ENCODE measurements at places on chromosomes 4 and X.

DNA sequence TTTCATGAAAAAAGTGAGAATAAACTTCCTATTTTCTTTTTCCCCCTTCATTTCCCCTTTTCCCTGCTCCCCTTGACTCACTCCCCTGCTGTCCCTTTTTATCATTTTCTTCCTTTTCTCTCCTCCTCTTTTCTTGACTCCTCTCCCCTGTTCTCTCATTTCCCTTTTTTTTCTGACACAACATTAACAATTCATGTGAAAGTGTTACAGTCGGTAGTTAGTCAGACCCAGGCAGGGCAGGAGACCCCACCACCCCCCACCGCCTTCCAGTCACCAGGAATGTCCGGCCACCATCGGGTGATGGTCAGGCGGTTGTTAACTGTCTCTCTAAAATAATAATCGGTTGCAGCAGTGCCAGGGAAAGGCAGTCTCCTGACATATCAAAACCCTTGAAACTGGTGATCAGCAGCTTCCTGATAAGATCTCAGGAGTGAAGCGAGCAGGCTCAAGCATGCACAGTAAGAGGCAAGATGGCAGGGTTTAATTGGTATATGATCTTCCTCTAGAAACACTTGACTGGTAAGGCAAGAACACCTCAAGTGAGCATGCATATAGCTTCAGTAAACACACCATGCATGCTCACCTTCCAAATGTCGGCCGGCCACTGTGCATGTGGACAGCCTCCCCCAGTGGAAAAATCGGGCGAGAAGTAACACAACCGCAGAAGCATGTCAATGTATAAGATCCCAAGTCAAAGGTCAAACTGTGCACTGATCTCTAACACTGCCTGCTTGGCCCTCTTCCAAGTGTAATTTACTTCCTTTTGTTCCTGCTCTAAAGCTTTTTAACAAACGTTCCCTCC, 191.4 kb downstream of the NDST4 start:
- no peak for DNase-seq

GRCh38 chrX:122087341-122087740, 1039.9 kb downstream of the GLUD2 start:
- no peak for DNase-seq

- DNase-seq = no peak
Observed at GRCh38 chr4:35772291-35772690, 472.0 kb downstream of the ARAP2 start.

- DNase-seq = no peak
Observed at GRCh38 chr4:6208416-6208815, 8.1 kb upstream of the JAKMIP1 start.

DNA sequence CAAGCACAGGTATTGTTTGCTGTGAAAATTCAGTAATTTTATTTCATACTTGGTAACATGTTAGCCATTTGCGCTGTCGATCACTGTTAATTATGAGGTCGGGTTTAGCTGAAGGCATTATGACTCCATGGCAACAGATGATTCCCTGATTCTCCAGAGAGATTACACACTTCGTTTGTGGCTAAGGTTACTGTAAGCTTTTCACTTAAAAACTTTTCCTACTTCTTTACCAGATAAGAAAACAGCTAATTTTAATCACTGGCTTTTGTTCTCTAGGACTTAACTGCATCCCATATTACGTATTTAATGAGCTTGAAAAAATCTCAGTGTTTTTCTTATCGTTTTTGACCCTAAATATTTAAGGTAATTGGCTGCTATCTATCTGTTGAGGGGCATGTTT, 2.1 kb downstream of the GSTCD start:
- no peak for DNase-seq

DNA sequence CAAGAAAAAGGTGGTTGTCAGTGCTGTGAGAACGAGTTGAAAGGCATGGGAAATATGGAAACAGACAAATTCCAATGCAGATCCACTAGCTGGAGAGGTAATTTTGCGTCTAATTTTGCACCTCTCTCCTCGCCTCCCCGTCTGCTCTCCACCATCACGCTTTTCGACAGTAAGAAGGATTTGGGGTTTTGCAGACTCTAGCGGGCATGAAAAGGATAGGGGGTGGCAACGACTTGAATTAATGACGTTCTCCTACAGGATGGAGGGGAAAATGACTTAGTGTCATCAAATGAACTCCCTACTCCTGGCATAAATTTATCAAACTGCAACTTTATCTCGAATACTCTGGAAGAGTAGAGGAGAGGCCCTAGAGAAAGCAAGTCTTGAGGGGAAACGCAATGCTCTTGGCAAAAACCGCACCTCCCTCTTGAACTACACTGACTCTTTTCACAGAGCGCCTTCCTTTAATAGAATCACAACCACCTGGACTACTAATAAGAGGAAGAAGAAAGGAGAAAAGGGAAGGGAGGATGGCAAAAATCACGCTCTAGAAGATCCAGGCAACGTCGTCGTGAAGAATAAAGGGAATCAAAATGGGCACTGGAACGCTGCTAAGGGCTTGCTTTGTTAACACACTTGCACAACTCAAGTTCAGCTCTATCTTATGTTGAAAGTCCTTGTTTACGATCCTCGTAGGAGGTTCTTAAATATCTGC, 871 bp upstream of the SLITRK2 start:
- DNase-seq = no peak

- no peak for DNase-seq
Observed at GRCh38 chr4:7587433-7588405, 153.0 kb upstream of the PSAPL1 start.

- no peak for DNase-seq
Observed at GRCh38 chr4:7029212-7029611, 14.0 kb upstream of the TADA2B start.

GRCh38 chr4:158055668-158056067, 117.2 kb downstream of the GASK1B start:
- DNase-seq = no peak

GRCh38 chr4:149466446-149466845, 349.2 kb downstream of the IQCM start:
- DNase-seq = no peak

DNA sequence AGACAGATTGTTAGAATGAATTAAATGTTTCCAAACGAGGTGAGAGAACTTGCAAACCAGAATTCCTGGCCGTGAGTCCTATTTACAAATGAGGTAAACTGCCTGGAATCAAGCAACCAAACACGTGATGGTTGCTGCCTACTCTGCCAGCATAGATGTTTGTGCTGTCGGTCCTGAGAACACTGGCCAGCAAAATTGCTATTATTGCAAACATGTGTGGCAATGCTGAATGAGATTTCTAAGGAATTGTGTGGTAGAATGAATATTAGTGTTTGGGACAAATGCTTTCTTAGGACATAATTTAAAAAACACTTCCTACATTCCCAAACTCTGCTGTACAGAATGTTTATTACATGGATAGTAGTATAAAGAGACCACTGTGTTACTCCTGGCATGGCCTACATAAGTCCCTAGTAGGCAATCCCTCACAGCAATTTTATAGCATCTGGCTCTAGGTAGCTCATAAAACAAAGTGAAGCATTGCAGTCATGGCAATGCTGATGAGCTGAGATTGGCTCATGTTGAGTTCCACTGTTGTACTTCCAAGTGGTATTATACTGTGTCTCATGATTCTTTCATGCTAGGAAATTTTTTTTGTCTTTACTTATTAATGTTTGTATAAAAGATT, 605.2 kb upstream of the EPHA5 start:
- DNase-seq = no peak
